ENCODE measurements at places on chromosomes 11 and 22. TPM values are rescaled to one million over a fixed set of nuclear protein-coding genes. Genes with fewer than 3 reads are reported as not detected.

DNA sequence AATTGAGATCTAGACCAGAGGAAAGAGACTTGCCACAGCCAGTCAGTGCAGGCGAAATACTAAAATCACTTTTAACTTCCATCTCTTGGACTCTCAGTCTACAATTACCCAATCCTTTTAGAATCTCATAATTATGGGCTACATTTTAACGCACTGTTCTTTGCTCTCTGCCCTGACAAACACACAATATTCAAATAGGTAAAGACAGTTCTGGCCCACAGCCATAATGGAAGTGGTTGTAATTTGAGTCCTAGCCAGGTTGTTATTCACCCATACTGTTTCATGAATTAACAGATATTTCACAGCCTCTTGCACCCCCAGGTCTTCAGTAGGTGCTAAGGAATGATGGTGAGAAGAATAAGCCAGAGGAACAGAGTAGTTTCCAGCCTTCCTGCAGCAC lies 830 bp downstream of the C11orf97 start:
- H3K36me3 ChIP-seq: no peaks in the 10 kb centered on the region
- no peaks in the 10 kb centered on the region for H3K4me1 ChIP-seq
- peak overlapping the region; percentile 60 for H3K4me3 ChIP-seq
- no peak for DNase-seq

DNA sequence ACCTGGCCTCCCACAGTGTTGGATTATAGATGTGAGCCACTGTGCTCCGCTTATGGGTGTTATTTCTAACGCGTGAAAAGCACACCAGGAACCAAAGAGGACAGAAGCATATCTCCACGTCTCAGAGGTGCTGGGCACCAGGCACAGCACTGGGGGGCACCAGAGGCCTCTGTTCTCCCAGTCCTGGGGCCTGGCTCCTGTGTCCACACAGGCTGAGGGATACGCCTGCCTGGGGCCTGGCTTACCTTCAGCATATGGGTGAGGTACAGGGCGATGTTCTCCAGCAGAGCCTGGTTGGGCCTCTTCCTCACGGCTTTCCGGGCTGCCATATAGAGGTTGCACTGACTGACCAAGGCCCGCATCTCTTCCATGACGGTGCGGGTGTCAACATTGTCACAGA lies 24.7 kb upstream of the NAP1L4 start:
- no peak for DNase-seq
- H3K4me1 ChIP-seq: no peaks in the 10 kb centered on the region
- peaks cover 85% of the 10 kb centered on the region for H3K36me3 ChIP-seq
- H3K27me3 ChIP-seq: no peaks in the 10 kb centered on the region

- no peak overlapping the region for H3K4me3 ChIP-seq
- peak; percentile 83 for DNase-seq
- H3K27me3 ChIP-seq: no peaks in the 10 kb centered on the region
- peaks cover 35% of the 10 kb centered on the region for H3K4me1 ChIP-seq
- peak overlapping the region; percentile 82 for H3K27ac ChIP-seq
Measured at GRCh38 chr11:69539416-69540117, 58.1 kb downstream of the LINC01488 start.

- peaks cover 21% of the 10 kb centered on the region for H3K4me1 ChIP-seq
- peaks cover 7% of the 10 kb centered on the region for H3K36me3 ChIP-seq
- no peak overlapping the region for H3K27ac ChIP-seq
- DNase-seq: peak; percentile 38
- H3K27me3 ChIP-seq: no peaks in the 10 kb centered on the region
- H3K4me3 ChIP-seq: no peak overlapping the region
Measured at GRCh38 chr11:3130269-3131071, 34.6 kb downstream of the OSBPL5 start.

DNA sequence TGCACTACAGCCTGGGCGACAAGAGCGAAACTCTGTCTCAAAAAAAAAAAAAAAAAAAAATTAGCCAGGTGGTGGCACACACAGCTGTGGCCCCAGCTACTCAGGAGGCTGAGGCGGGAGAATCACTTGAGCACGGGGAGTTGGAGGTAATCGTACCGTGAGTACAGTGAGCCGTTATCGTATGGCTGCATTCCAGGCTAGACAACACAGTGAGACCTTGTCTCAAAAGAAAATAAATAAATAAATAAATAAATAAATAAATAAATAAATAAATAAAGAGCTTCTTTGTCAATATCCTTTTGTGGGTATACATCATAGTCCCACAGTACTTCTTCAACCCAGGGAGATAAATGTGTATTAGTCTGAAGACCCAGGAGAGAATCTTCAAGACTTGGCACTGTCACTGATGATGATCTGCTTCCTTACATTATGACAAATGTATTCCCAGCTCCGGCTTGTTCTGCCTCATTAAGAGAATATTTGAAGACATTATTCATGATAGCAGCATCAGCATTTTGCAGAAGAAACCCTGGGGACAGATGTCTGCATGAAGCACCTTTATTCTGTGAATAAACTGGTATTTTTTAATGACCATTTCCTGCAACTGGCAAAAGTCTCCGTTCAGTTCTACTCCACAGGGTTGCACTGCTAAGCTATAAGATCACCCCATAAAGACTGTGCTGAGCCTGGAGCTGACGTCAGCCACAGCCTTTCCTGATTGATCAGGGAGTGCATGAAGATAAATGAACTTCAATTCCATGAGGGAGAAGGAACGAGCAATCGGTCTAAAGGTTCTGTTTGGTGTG lies 1.6 kb upstream of the ACY3 start:
- H3K4me1 ChIP-seq: no peaks in the 10 kb centered on the region
- H3K36me3 ChIP-seq: no peaks in the 10 kb centered on the region
- H3K27me3 ChIP-seq: peaks cover 17% of the 10 kb centered on the region

DNA sequence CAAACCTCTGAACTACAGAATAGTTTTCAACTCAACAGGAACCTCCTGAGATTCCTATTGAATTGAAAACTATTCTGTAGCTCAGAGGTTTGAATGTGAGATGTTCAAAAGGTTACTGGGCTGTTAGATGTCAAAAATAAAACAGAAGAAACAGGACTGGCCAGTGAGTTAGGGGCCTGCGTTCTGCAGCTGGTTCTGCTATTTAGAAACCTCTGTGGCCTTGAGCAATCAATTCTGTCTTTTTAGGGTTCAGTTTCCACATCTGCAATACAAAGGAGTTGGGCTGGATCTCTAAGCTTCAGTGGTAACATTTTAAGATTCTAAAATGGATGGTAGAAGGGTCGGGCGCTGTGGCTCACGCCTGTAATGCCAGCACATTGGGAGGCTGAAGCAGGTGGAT lies 55.8 kb downstream of the CLMP start:
- no peak for DNase-seq
- no peak overlapping the region for H3K27ac ChIP-seq
- H3K4me3 ChIP-seq: no peak overlapping the region
- H3K4me1 ChIP-seq: no peaks in the 10 kb centered on the region

DNA sequence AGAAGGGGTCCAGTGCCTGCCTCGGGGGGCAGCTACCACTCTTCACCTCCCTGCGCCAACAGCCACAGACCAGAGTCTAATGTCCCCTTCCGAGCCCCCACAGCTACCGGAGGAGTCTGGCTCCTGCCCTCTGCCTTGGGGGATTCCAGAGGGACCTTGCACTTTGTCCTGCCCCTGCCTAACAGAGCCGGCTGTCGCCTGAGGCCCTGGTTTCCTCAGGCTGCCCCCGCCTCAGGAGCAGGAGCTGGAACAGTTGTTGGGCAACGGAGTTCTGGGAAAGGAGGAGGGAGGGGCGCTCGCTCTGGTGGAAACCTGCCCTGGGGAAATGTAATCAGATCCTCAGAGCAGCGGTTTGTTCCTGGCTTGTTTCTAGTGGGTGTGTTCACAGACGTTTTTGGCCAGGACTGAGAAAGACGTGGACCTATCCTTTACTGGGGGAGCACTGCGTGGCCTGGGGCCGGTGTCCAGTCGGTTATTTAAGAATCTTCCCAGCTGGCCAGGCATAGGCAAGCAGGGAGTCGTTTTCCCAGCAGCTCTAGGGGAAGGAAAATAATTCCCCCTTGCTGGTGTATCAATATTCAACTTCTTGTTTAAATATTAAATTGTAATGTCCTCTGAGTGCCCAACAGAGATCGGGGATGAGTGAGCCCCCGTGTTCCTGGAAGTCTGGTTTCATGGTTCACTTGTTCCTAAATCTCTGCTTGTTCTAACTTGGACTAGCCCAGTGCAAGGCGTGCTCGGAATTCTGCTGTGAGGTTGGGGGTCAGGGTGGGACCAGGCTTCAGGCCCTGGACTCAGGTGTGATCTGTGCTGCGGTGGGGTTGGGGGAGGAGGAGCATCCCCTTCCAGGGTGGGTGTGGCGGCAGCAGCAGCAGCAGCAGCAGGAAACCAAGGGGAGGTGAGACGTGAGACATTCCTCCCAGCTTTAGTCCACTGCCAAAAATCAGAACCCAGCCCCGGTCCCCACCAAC lies 32.1 kb downstream of the A4GALT start:
- peak overlapping the region; percentile 86 for H3K27ac ChIP-seq
- H3K27me3 ChIP-seq: no peaks in the 10 kb centered on the region
- peak; percentile 81 for DNase-seq
- peaks cover 4% of the 10 kb centered on the region for H3K36me3 ChIP-seq
- no peak overlapping the region for H3K4me3 ChIP-seq

DNA sequence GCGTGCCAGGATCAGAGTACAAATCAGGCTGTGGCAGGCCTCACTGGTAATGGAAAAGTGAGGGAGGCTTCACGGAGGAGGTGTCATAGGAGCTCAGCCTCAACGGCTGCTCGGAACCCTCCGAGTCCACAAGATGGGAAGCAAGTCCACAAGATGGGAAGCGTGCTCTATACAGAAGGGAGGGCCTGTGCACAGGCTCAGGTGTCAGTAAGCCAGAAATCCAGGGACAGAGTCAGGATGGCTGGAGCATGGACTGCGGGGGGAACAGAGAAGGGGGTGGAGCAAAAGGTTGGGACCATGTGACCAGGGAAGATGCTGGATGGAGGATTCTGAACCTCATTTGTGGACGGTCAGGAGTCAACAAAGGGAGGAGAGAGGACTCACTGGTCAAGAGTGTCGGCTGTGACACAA lies 3.4 kb upstream of the DPP3 start:
- no peak for DNase-seq
- H3K27ac ChIP-seq: no peak overlapping the region
- peaks cover 17% of the 10 kb centered on the region for H3K4me1 ChIP-seq
- no peak overlapping the region for H3K4me3 ChIP-seq

- H3K27ac ChIP-seq: peak overlapping the region; percentile 24
- H3K27me3 ChIP-seq: no peaks in the 10 kb centered on the region
- H3K36me3 ChIP-seq: no peaks in the 10 kb centered on the region
- no peak for DNase-seq
- peaks cover 81% of the 10 kb centered on the region for H3K4me1 ChIP-seq
Measured at GRCh38 chr11:61699737-61700160, 19.6 kb downstream of the DAGLA start.

- peaks cover 27% of the 10 kb centered on the region for H3K4me1 ChIP-seq
- H3K27ac ChIP-seq: peak overlapping the region; percentile 76
- no peaks in the 10 kb centered on the region for H3K27me3 ChIP-seq
- DNase-seq: no peak
Measured at GRCh38 chr11:63574856-63575602, 11.8 kb upstream of the PLAAT2 start.

GRCh38 chr11:87954476-87954875 lies 220.8 kb downstream of the RAB38 start:
- DNase-seq: no peak
- H3K27me3 ChIP-seq: no peaks in the 10 kb centered on the region
- H3K4me3 ChIP-seq: no peak overlapping the region
- H3K4me1 ChIP-seq: no peaks in the 10 kb centered on the region

- no peaks in the 10 kb centered on the region for H3K36me3 ChIP-seq
- no peak overlapping the region for H3K27ac ChIP-seq
- H3K27me3 ChIP-seq: no peaks in the 10 kb centered on the region
- DNase-seq: no peak
Measured at GRCh38 chr11:118837868-118838267, 45.8 kb upstream of the CXCR5 start.

DNA sequence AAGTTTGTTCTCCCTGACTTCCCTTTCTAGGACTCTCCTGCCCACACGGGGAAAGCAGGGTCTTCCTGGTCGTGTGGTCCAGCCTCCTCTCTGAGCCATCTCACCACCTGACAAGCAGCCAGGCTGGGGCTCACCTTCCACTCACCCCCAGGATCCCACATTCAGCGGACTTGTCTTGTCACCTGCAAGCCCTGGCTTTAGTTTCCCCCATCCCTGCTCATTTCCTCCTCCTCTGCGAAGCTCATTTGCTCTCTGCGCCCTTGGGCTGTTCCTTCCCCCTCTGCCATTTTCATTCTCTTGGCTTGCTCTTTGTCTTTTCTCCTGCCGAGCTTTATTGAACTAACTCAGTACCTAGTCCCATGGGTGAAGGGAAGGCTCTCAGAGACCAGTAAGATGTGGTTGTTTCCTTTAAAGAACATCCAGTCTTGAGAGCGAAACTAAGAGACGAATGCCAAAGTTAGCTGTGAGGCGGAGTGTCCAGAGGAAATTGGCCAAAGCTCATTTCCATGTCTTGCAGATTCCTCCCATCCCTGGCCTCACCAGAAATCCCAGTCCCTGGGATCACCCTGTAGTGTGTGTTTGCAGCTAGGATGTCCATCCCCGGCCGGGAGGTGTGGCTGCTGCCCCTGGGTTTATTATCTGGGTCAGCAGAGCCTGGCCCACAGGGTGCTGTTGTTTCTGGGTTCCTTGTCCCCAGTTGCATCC lies 2.0 kb downstream of the ST14 start:
- no peak overlapping the region for H3K27ac ChIP-seq
- no peaks in the 10 kb centered on the region for H3K36me3 ChIP-seq
- no peak for DNase-seq
- H3K27me3 ChIP-seq: peaks cover 13% of the 10 kb centered on the region
- H3K4me3 ChIP-seq: peak overlapping the region; percentile 59
- peaks cover 62% of the 10 kb centered on the region for H3K4me1 ChIP-seq

GRCh38 chr22:29032584-29032983 lies 29.0 kb downstream of the C22orf31 start:
- peak overlapping the region; percentile 78 for H3K27ac ChIP-seq
- no peaks in the 10 kb centered on the region for H3K27me3 ChIP-seq
- no peak for DNase-seq
- H3K4me3 ChIP-seq: no peak overlapping the region

GRCh38 chr11:12121517-12121916 lies 11.1 kb downstream of the MICAL2 start:
- no peak overlapping the region for H3K4me3 ChIP-seq
- no peaks in the 10 kb centered on the region for H3K27me3 ChIP-seq
- H3K36me3 ChIP-seq: peaks cover 4% of the 10 kb centered on the region
- H3K27ac ChIP-seq: no peak overlapping the region
- H3K4me1 ChIP-seq: peaks cover 66% of the 10 kb centered on the region

Gene SLC22A9
- not detected for total RNA-seq

Gene CLTCL1
- 6.8 TPM for total RNA-seq

Gene FGF19
- total RNA-seq: not detected

Gene PPP2R1B
- 24.1 TPM for total RNA-seq

Gene NXPE4
- not detected for total RNA-seq
